GM20000 (cell line): ENCODE measurements at places on chromosomes 6 and 20.

DNA sequence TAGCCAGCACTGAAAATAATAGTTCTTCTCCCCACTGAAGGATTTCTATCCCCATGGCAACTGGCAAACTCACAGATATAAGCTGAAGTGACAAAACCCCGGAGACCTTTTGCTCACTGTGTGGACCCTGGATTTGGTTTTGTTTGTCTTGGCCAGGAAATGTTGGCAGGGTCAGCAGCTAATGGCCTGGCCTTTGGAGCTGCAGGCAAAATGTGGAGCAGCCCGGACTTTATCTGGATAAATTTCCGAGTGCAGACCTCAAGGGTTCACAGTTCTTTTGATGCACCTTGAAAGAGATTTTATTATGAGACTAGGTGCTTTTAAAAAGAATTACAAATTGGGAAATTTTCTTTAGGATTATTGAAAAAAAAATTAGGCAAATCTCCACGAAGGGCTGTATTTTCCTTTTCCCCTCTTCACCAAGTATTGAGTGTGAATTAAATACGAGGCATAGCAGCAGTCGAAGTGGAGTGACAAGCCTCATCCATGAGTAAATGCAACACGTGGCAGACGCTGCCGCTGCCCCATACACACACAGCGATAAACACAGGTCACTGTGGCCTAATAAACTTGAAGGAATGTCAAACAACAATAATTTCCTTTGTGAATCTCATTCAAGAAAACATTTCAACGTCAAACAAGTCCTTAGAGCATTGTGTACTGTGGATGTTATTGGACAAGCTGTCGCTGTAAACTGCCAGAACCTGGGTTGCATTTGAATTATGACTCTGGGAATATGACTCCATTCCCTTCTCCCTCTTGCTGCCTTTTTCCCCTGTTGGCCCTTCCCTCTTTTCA lies 35.1 kb upstream of the CCN6 start:
- DNase-seq, result no peak

GRCh38 chr6:37738216-37738615 lies 40.5 kb upstream of the MDGA1 start:
- no peak for DNase-seq

GRCh38 chr6:158991017-158991723 lies 8.8 kb downstream of the RSPH3 start:
- no peak for DNase-seq

DNA sequence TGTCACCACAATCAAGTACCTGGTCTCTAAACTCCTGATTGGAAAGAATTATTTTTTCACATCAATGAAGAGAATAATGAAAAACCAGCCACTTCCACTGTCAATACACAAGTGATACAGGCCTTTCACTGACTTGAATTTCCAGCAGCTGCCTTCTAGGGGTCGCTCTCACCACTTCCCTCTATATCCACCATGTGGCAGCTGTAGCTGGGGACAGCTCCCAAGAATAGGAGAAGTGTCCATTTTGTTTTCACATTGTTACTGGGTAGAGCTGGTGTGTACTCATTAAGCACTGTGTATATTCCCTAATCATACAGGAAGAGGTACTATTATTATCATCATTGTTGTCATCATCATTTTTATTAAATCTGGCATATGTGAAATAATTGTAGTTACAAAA lies 438.4 kb upstream of the SPTLC3 start:
- DNase-seq, result no peak

GRCh38 chr20:40233406-40233805 lies 455.6 kb downstream of the MAFB start:
- DNase-seq, result no peak
